NCI-H774 (cell line): ENCODE measurements at places on chromosomes 6 and 20.
A peak's percentile ranks its signal among the peaks of the same experiment; 100 is the strongest.

- no peak for DNase-seq
These were observed 15.5 kb downstream of the UCKL1 start for GRCh38 chr20:63940472-63941266.

- DNase-seq = no peak
These were observed 19.2 kb downstream of the PRND start for GRCh38 chr20:4740774-4741431.

- DNase-seq = no peak
These were observed 264.4 kb downstream of the HACE1 start for GRCh38 chr6:104595311-104595820.

DNA sequence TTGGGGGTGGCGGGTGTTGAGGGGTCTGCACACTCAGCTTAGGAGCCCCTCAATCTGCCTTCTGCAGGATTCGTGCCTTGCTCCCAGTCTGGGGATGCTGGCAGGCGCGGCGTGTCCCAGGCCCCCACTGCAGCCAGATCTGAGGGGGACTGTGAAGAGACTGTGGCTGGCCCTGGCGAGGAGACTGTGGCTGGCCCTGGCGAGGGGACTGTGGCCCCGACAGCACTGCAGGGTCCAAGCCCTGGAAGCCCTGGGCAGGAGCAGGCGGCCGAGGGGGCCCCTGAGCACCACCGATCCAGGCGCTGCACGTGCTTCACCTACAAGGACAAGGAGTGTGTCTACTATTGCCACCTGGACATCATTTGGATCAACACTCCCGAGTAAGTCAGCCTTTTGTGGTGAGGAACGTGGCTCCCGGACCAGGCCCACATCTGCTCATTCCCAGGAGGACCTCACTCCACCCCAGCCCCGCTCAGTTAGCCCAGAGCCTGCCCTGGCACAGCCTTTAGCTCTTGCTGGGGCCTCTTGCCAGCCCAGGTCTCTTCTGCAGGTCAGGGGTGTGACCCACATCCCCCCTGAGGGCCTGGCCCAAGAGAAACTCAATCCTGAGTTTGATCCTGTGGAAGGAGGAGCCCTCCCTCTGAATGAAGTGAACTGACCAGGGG lies 1.1 kb downstream of the EDN3 start:
- DNase-seq = no peak

DNA sequence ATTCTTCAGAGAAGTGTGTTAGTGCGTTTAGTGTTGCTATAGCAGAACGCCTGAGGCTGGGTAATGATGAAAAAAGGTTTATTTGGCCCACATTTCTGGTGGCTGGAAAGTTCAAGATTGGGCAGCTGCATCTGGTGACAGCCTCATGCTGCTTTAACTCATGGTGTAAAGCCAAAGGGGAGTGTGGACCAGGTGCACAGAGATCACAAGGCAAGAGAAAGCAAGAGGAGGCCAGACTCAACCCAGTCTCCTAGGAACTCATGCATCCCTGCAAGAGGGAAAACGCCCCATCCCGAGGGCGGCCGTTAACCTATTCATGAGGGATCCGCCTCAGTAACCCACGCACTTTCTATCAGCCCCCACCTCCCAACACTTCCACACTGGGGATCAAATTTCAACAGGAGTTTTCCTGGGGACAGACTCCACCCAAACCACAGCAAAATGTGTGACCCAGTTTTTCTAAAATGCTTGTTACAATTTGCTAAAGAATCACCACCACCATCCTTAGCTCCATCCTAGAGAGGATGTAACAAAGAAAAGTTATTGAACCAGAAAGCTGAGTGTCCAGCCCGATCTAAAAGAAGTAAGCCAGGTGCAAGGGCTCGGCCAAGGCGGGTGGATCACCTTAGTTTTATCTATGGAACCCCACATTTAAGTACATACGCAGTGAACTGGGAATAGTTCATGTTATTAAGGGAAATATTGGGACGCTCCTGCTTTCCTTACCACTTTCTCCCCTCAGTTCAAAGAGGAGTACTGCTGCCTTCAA lies 164.8 kb downstream of the QKI start:
- no peak for DNase-seq

DNA sequence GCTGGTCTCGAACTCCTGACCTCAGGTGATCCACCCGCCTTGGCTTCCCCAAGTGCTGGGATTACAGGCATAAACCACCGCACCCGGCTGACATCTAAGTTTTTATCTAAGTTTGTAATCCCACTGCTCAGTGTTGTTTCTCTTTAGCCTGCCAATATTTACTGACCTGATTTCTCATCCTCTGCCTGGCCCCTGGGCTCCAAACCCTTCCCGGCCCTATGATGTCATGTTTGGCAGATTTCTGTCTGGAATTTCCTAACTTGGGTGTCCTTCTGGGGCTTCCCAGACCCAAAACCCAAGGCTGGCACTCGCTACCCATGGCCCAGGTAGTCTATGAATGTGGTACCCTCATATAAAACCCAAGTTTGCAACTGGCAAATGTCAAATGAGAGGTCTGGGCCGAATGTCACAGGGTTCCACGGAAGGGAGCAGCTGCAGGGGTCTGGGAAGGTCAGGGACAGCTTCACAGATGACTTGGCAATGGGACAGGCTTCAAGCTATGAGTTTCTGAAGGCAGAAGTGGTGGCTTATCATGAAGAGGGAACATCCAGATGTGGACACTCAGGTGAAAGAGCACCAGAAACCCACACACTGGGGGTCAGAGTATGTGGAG lies 54.9 kb downstream of the TMEM170B start:
- no peak for DNase-seq

GRCh38 chr20:59515013-59515905 lies 89.1 kb upstream of the PHACTR3 start:
- DNase-seq = peak; percentile 46
